ENCODE measurements at places on chromosomes 3 and 15.

DNA sequence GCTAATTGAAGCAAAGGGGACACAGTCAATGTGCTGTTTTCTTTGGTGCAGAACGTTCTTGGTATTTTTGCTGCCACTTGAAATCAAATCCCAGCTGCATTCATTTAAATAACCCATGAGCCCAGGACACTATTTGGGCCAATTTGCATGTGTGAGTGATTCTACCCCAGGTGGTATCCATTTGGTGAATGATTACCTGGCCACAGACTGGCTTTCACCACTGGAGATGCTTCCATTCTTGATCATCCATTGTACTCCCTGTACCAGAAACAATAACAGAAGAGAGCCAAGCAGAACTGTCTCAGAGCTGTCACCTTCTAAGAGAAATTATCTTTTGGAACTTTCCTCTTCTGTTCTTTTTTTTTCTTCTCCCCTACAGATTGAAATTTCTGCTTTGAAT lies 139.7 kb upstream of the RARB start:
- DNase-seq: no peak

DNA sequence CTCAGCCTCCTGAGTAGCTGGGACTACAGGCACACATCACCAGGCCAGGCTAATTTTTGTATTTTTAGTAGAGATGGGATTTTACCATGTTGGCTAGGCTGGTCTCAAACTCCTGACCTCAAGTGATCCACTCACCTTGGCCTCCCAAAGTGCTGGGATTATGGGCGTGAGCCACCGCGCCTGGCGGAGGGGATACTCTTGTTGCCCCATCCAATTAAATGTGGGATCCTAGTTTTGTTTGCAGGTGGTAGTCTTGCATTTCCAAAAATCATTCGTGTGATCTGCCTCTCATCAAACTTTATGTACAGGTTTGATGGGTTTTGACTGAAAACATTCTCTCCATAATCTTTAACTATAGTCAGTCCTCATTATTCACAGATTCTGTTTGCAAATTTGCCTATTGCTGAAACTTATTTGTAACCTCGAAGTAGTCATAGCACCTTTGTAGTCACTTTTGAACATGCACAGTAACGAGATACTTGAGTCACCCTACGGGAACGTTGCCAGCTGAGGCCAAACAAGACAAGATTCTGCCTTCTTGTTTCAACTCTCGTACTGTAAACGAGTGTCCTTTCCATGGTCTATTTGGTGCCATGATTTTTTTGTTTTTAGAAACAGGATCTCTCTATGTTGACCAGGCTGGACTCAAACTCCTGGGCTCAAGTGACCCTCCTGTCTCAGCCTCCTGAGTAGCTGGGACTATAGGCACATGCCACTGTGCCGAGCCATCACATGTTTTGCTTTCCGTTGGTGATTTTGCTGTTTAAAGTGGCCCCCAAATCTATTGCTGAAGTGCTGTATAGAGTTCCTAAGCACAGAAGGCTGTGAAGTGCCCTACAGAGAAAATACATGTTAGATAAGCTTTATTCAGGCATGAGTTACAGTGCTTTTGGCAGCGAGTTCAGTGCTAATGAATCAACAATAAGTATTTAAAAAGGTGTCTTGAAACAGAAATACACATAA lies 8.1 kb upstream of the MAPK6 start:
- peak; percentile 46 for DNase-seq

GRCh38 chr3:7146529-7146928 lies 285.6 kb downstream of the GRM7 start:
- no peak for DNase-seq

DNA sequence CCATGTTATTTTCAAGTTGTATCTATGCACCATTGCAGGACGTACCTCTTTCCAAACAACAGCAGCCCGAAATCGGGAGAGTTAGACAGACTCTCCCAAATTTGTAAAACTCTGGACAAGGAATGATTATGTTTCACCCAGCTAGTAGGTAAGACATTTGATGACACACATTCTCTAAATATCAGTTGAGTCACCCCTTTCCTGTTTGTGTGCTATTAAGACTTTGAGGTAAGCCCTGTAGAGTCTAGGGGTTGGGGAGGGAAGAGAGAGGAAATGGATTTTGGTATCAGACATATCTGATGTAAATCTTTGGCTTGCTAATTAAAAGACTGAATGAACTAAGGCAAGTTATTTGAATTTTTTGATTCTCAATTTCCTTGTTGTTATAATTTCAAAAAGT lies 999.0 kb downstream of the TUSC7 start:
- peak; percentile 15 for DNase-seq

- peak; percentile 9 for DNase-seq
Measured at GRCh38 chr3:136366289-136366688, 116.1 kb downstream of the PCCB start.

DNA sequence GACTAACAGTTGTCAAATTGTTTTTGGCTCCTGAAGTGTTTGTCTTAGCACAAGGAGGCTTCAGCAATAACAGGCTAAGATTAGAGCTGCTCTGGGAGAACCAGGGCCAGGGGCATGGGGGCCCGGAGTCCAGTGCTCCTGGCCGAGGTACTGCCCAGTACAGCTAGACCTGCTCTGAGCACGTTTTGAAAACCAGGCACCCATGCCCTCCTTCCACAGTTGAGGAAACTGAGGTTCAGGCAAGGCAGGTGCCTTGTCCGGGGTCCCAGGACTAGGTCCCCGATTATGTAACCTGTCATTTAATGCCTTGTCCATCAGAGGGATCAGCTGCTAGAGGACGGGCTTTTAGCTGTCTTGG lies 19.2 kb downstream of the KBTBD13 start:
- no peak for DNase-seq

- DNase-seq: no peak
Measured at GRCh38 chr15:34953851-34954250, 15.7 kb downstream of the AQR start.

GRCh38 chr3:76324101-76324500 lies 538.8 kb upstream of the ZNF717 start:
- no peak for DNase-seq

DNA sequence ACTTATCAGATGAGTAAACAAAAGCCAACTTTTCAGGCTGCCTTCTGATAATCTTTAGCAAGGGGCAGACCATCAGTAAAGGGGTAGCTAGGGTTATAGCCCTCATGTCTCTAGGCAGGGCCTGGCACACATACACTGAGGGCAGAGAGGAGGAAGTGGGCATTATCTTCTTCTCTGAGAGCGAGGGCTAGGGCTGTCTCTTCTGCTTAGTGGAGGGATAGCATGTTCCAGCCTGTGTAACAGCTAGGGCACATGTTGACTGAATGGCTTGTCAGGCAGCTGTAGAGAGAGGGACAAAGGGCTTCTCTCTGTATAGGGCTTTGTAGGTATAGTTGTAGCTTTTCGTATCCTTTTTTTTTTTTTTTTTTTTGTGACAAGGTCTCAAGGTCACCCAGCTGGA lies 17.8 kb downstream of the CRTC3 start:
- no peak for DNase-seq

DNA sequence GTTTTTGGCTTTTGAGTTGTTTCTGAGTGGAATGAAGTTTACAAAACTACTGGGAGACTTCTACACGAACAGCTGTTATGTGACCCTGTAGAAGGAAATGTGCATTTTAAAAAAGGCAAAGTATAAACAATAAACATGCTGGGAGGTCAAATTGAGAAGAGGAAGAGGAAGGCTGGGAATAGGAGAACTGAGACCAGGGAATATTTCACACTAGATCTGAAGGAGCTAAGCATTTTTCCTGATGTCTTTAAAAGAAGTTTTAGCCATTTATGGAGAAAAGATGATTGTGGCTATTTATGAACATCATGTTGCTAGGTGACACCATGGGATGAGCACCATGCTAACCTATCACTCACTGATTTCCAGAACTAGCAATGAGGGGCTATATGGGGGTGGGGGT lies 76.3 kb upstream of the FAM98B start:
- DNase-seq: no peak

DNA sequence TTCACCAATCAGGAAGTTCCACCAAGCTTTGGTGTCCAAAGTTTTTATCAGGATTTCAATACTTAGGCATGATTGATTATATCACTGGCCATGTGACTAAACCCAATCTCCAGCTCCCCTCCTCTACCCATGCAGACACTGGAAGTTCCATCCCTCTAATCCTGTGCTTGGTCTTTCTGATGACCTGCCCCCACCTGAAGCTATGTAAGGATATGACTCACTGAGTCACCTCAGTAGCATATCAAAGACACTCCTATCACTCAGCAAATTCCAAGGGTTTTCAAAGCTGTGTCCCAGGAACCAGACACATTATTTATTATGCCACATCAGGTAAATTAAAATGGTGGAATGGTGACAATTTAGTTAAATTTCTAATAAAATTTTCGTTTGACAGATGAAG lies 158.9 kb downstream of the TAFA4 start:
- DNase-seq: no peak

DNA sequence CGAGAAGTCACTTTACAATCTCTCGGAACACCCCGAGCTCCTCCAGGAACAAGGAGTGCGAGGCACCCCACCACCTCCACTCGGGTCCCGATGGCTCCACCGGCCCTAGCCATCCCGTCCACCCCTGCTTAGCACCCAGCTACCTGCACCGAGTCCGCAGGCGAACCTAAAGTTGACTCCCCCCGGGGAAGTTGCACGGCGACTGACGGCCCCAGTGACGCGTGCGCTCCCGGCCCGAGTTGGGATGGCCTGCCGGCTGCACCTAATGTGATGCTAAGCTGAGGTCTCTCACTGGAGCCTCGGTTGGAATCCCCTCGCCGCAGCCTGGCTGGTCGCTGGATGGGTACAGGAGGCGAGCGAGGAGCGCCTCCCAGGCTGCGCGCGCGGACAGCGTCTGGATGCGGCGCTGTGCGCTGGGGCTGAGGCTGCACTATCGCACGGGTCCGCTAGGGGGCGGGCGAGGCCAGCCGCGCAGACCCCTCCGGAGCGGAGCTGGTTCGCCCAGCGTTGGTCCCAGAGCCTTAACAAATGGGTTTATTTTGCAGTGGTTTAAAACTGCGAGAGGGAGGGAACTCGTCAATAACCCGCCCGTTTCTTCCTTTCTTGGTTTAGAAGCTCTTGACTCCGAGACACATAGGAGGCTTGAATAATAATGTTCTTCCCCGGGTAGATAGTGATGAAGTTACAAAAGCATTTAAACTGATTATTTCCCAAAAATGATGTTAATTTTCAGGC lies at the start of gene OXTR:
Gene OXTR, minus strand, starts transcription at position 526 of the 735 bp plus-strand sequence. CDS start 1,426 bp downstream, outside the sequence.
- peak; percentile 84 for DNase-seq

GRCh38 chr15:22224241-22224671 lies 143.9 kb downstream of the OR4M2 start:
- DNase-seq: no peak

DNA sequence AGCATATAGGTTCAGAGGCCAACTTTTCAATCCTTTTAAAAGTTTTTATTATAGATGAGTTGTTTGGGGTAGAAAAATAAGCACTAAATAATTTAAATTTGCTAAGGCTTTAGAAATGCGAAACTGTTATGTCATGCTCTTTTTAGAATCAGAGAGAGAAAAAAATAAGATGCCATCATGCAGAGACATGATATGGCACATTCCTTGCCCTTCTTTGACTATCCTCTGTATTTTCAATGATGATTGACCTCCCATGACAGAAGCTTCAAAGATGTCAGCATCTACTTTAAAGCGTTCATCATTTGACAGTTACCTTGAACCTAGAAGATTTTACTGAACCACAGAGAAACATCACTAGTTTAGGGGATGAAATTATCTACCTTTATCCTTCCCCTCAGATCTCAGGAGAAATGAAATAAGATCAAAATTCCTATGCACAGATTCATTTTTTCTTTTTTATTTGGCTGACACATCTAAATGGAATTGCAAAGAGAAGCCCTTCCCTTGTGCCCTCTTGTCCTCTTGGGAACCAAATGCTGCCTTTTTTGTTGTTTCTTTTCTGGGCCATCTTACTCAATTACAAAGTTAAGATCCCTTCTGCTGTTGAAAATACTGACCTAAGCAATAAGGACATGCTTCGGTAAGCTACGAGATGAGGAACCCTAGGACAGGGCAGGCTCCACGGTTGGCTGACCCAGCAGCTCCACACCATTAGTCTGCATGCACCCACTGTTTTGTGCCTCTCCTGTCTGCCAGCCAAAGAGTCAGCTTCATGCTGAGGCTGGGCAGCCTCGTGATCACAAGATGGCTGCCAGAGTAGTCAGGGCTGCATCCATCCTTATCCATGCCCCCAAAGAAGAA lies 289.7 kb upstream of the TPM1 start:
- DNase-seq: peak; percentile 84

DNA sequence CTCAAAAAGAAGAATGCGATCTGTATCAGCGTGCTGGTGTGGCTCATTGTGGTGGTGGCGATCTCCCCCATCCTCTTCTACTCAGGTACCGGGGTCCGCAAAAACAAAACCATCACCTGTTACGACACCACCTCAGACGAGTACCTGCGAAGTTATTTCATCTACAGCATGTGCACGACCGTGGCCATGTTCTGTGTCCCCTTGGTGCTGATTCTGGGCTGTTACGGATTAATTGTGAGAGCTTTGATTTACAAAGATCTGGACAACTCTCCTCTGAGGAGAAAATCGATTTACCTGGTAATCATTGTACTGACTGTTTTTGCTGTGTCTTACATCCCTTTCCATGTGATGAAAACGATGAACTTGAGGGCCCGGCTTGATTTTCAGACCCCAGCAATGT lies 1.3 kb downstream of the P2RY1 start:
- DNase-seq: no peak

- no peak for DNase-seq
Measured at GRCh38 chr3:150317469-150317868, 90.6 kb upstream of the TSC22D2 start.

- no peak for DNase-seq
Measured at GRCh38 chr15:40893019-40893670, 1.1 kb upstream of the VPS18 start.

GRCh38 chr3:30693470-30694120 lies 87.2 kb downstream of the TGFBR2 start:
- peak; percentile 72 for DNase-seq

DNA sequence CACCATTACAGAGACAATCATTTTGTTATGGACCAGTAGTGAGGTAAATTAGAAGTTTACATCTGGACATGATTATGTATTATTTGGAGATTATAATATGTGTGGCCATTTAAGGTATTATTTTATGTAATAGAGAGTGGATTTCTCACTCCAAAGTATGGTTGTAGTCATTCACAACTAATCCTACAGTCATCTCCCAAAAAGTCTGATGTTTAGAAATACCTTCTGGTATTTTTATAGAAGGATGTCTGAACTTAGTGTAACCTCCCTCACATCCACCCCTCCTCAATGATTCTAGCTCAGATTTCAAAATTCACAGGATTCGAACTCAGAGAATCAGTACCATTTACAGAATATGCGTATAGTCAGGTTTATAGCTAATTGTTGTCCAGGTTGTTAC lies 346.6 kb upstream of the MEIS2 start:
- DNase-seq: peak; percentile 40
